ENCODE measurements at places on chromosomes 12 and 14.
A peak's percentile ranks its signal among the peaks of the same experiment; 100 is the strongest.

GRCh38 chr12:34400986-34401658 lies 378.8 kb downstream of the ALG10 start:
- no peak for DNase-seq

- peak; percentile 44 for DNase-seq
These were observed 19.6 kb downstream of the MORN3 start for GRCh38 chr12:121649819-121650353.

DNA sequence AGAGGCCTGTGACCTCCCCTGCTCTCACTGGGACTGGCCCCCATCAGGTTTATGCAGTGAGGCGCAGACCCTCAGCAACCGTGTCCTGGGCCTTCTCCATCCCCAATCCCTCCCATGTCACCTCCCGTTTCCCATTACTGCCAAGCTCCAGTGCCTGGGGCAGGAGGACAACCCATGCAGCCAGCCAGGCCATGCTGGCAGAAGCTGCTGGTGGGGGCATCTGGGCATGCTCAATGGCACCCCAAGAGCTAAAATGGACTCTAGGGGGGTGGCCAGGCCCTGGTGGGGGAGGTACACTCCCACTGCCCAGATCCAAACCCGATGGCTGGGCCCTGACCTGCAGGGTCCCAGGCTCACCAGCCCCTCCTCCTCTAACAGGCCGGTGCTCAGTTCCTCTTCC lies 20.5 kb upstream of the GPR132 start:
- no peak for DNase-seq

DNA sequence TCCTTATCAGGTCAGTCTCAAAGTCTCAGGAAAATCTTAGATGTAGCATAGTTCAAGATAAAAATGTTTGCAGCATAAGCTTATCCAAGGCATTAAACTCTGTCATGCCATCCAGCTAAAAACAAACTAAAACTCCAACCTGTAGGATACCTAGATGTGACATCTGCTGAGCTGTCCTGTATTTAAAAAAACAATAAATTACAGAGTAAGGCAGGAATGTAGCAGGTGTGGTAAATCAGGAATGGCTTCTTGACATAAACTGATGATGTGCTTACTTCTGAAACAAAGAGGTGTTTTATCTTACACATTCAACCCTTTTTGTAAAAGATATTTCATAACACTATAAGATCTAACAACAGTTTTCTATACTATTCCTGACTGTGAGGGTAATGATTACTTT lies 30.6 kb upstream of the DLGAP5 start:
- DNase-seq: no peak

DNA sequence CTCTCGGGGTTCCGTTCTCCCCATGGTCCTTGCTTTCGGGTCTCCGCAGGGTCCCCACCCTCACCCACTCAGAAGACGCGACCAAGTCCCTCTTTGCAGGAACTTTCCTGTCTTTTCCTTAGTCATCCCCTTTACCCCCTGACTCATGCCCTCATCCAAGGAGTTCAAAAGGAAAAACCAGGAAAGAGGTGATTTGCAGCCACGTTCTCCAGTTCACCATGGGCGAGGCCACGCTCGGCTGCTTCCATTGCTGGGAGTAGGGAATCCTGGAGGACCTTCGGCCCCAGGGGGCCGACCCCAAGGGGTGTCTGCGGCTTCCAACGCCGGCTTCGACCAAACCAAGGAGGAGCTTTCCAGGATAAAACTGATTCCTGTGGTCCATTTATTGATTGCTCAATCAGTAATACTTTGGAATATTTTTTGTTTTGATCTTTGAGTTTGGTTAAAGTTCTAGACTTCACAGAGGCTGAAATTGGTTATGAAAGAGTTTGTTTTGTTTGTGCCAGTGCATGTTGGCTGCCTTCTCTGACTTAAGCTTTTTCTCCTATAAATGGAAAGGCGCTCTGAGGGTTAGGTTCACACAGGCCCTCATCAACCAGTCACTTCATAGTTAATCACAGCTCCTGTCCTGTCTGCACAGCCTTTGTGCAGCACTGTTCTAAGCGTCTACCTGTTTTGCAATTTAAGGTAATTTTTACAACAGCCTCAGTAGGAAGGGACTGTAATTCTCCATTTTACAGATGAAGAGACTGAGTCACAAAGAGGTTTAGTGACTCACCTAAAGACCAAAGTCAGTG lies 827 bp downstream of the ALDH2 start:
- DNase-seq: no peak

- no peak for DNase-seq
These were observed 29.7 kb downstream of the CLEC1A start for GRCh38 chr12:10069099-10069498.

GRCh38 chr12:40853221-40853620 lies 161.0 kb downstream of the CNTN1 start:
- DNase-seq: no peak

- no peak for DNase-seq
These were observed 21.7 kb downstream of the TAOK3 start for GRCh38 chr12:118350908-118351559.

- DNase-seq: no peak
These were observed 94.1 kb downstream of the GPHN start for GRCh38 chr14:66601932-66602578.

- DNase-seq: no peak
These were observed 3.3 kb downstream of the LRIG3 start for GRCh38 chr12:58916921-58917511.

- peak; percentile 68 for DNase-seq
These were observed 20.3 kb upstream of the AMN1 start for GRCh38 chr12:31749024-31749704.

GRCh38 chr12:106985479-106985878 lies 1.5 kb downstream of the MTERF2 start:
- no peak for DNase-seq
